ENCODE measurements at places on chromosomes 1 and 21. TPM values are rescaled to one million over a fixed set of nuclear protein-coding genes. Genes with fewer than 3 reads are reported as not detected.

- DNase-seq: no peak
Measured at GRCh38 chr1:60895701-60896100, 186.7 kb upstream of the NFIA start.

- no peak for DNase-seq
Measured at GRCh38 chr1:2474933-2475371, 1.1 kb upstream of the PLCH2 start.

GRCh38 chr21:39153842-39154241, 29.4 kb downstream of the PSMG1 start:
- DNase-seq: no peak

DNA sequence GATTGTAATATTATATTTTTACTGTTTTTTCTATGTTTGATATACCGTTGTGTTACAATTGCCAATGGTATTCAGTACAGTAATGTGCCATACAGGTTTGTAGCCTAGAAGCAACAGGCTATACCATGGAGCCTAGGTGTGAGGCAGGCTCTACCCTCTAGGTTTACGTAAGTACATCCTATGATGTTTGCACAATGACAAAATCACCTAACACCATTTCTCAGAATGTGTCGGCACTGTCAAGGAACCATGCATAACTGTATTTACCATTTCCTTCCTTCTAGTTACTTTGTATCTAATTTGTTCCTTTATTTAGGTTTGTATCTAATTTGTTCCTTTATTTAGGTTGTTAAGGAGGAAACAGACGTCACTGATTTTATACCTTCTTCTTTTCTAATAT, 9.9 kb downstream of the NPHP4 start:
- no peak for DNase-seq

Gene STXBP3
- 57.5 TPM for total RNA-seq

DNA sequence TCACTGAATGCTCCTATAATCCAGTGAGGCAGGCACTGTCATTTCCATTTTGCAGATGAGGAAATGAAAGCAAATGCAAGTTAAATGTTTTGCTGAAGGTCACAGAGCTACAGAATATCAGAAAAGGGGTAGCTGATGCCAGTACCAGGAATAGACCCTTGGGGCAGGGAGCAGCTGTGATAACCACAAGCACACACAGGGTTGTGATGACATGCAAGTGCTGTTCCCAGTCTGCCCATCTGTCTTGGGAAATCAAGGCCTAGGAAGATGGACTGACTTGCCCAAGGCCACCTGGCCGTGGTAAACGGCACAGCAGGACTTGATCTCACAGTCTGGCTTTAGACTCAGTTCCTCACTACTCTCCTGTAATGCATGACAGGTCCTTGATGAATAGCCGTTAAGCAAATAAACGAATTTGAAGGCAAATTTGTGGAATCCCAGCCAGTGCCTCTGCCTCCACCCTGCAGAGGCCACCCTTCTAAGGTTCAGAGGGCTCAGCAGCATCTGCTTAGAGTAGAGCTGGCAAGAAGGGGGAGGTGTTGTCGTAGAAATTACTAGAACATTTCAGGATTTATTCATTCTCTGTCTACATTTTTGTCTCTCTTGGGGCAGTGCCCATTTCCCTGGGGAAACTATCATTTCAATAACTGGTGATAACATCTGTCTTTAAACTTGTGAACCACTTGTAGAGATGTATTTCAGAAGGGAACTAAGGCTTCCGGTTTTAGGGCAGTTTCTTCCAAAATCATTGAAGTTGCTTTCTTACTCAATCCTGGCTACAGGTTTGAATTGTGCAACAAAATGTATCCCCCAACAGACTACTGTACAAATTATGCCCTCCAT, 53.2 kb upstream of the MRPS6 start:
- DNase-seq: no peak

DNA sequence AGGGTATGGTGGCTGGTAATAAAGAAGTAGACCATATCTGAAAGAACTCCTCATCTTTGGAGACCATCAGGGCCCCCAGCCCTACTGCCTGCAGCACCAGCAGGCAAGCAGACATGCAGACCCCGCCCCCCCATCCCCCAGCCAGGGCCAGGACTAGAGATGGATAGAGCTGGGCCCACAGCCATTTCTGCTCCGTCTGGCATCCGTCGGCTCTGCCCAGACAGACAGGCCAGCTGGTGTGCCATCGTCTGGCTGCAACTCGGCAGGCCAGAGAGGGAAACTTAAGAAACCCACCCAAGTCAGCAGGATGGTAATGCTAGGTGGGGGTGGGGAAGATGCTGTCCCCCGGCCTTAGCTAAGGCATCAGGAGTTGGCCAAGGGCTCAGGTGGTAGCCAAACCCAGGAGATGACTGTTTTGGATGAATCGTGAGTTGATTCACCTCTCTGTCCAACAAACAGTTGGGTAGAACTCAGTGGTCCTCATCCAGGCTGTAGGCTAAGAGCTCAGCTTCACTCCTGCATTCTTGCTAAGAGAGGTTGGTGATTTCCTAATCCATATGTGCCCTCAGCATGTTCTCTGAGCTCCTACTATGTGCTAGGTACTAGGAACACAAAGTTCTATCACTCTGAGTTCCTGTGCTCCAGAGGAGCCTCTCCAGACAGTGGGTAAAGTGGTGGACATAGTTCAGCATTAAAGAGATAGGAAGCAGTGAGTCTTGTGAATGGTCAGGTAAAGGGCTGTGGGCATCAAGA, 23.2 kb upstream of the TMEM222 start:
- peak; percentile 62 for DNase-seq

DNA sequence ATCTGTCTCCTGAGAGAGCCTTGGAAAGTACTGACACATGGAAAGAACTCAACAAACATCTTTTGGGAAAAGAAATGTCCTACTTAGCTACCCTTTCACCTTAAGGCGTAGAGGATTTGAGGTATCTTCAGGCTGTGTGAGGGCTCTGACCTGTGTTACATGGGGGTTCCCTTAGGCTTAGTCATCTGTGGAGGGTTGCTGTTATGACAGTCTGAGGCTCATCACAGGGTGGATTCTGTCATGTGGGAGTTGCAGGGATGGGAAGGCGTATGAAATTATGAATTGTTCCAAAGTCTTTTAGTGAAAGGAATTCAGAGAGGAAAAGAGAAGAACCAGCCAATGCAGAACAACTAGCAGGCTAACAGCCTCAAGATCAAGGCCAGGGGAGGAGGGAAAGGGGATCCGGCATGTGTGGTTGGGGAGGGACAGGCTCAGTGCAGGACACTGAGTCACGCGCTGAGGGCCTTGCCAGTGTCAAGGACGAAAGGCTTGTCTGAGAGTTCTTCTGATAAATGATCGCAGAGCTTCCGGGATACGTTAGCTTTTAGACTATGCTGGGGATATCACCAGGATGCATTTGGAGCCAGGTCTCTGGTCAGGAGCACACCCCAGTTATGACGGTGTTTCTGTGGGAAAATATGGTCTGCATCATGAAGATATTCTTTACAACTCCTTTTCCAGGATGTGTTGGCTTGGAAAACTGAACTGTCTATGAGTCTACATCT, 24.6 kb upstream of the PLA2G2C start:
- no peak for DNase-seq

GRCh38 chr1:184483101-184483683, 96.4 kb downstream of the C1orf21 start:
- DNase-seq: no peak

DNA sequence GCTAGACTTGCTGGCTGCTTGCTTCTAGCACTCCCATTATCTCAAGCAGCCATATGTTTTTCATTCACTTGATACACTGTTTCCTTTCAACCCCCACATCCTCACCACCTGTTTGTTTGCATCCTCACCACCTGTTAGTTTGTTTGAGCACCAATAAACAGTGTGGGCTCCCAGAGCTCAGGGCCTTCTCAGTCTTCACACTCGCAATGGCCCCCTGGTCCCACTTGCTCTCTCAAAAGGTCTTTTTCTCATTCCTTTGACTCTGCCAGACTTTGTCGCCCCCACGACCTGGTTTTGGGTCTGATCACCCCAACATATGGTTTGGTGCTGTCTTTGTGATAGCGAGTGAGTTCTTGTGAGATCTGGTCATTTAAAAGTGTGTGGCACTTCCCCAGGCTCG, 6.2 kb upstream of the PADI4 start:
- no peak for DNase-seq

DNA sequence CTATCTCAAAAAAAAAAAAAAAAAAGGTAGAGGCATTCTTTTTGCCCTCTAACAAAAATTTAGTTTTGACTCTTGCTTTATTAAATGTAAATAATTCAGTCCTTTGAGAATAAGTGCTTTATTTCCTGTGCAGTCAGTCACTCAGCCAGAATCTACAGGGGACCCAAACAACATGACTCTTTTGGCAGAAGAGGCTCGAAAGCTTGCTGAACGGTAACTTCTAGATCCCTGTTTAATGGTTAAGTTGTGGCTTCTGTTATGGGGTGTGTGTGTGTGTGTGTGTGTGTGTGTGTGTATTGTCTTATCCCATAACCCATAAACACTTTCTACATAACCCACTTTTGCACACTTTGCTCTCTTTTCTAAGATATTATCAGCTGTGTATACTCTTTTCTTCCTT, 54.9 kb upstream of the LAMC2 start:
- DNase-seq: no peak

- DNase-seq: peak; percentile 62
Measured at GRCh38 chr1:37667023-37667671, 25.2 kb upstream of the CDCA8 start.

DNA sequence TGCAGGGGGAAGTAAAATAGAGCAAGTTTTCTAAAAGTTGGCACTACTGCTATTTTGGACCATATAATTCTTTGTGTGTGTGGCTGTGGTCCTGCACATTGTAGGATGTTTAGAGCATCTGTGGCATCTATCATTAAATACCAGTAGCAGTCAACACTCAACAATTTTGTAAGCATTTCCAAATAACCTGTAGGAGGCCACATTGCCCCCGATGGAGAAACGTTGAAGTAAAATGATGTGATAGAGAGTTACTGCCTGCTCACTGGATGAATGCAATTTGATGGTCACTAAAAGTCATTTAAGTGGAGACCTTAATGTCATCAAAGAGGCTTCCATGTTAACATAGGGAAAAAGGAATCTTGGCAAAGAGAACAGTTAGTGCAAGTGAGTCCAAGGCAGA, 560.8 kb downstream of the NEGR1 start:
- DNase-seq: no peak

GRCh38 chr1:49408346-49408745, 615.4 kb downstream of the AGBL4 start:
- DNase-seq: no peak

DNA sequence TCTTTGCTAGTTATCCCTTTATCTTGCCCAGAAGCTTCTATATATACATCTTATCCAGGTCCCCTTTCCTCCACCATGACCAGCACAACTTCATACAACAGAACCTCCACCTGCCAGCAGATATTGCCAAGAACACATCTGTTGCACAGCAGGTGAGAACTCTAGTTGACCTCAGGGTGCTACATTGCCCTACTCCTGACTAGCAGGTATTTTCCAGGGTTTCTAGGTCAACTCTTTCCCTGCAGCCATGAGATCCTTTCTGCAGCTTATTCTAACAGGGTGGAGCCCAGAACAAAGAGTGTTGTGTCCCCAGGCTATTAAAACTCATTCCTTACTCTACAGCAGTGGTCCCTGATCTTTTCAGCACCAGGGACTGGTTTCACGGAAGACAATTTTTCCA, 319.5 kb downstream of the PRDM2 start:
- DNase-seq: no peak

- no peak for DNase-seq
Measured at GRCh38 chr1:23283667-23284602, 60.1 kb downstream of the HNRNPR start.

- no peak for DNase-seq
Measured at GRCh38 chr1:77655431-77655974, 27.0 kb downstream of the ZZZ3 start.

DNA sequence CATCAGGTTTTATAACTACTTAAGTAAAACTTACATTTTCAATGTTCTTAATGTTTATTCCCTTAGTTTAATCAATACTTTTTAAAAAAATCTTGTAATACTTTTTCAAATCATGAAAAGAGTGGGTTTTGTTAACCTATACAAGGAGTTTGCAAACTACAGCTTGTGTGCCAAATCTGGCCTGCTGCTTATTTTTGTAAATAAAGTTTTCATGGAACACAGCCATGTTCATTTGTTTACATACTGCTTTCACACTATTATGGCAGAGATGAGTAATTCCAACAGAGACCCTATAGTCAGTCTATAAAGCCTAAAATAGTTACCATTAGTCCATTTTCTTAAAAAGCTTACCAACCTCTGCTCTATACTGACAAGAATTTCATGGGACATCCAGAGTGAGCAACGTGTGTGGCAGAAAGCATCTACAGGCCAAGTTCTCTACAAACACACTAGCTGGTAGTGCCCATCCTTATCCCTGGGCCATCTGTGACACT, 42.6 kb downstream of the ERO1B start:
- DNase-seq: no peak

DNA sequence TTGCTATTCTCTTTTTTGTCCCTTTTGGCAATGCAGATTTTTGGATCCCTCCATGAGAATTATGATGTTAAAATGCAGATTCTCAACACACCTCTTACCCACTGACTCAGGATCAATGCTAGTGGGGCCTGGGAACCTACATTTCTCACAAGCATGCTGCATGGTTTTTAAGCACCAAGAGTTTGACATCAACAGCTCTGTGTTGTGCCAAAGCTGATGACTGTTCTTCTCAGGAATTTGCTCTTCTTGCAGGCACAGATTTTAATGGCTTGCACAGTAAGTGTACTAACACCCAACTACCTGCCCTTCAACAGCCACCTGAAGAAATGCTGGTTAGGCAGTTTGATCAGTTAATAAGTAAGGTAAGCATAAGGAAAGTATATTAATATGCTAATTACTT, 468.7 kb downstream of the PTBP2 start:
- no peak for DNase-seq

Gene CFAP107
- not detected for total RNA-seq

Gene S100A8
- 123 TPM for total RNA-seq

Gene CDA
- total RNA-seq: 5.0 TPM

GRCh38 chr1:167617153-167618147, 12.6 kb upstream of the RCSD1 start:
- DNase-seq: no peak

GRCh38 chr1:165930961-165931360, 103.5 kb downstream of the UCK2 start:
- peak; percentile 26 for DNase-seq

Gene FOXO6
- total RNA-seq: 0.62 TPM

DNA sequence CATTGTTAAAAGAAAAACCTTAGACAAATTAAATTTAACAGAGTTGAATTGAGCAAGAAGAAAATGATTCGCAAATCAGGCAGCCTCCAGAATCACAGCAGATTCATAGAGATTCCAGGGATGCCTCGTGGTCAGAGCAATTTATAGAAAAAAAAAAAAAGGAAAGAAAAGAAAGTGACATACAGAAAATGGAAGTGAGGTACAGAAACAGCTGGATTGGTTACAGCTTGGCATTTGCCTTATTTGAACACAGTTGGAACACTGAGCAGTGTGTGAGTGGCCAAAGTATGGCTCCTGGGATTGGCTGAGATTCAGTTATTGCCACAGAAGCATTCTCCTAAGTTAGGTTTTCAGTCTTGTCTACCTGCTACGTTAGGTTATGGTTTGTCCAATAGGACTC, 9.1 kb upstream of the C21orf91 start:
- no peak for DNase-seq

Gene A3GALT2
- not detected for total RNA-seq

Gene CASQ1
- total RNA-seq: 10.4 TPM

Gene GJA9
- total RNA-seq: not detected

Gene IFI44L
- total RNA-seq: 9.9 TPM

- no peak for DNase-seq
Measured at GRCh38 chr1:42887366-42887765, 41.0 kb downstream of the ZNF691 start.

All from posterior vena cava (tissue), 2 donors.